ENCODE measurements at places on chromosomes 12 and 14. TPM values are rescaled to one million over a fixed set of nuclear protein-coding genes. Genes with fewer than 3 reads are reported as not detected.
A peak's percentile ranks its signal among the peaks of the same experiment; 100 is the strongest.

DNA sequence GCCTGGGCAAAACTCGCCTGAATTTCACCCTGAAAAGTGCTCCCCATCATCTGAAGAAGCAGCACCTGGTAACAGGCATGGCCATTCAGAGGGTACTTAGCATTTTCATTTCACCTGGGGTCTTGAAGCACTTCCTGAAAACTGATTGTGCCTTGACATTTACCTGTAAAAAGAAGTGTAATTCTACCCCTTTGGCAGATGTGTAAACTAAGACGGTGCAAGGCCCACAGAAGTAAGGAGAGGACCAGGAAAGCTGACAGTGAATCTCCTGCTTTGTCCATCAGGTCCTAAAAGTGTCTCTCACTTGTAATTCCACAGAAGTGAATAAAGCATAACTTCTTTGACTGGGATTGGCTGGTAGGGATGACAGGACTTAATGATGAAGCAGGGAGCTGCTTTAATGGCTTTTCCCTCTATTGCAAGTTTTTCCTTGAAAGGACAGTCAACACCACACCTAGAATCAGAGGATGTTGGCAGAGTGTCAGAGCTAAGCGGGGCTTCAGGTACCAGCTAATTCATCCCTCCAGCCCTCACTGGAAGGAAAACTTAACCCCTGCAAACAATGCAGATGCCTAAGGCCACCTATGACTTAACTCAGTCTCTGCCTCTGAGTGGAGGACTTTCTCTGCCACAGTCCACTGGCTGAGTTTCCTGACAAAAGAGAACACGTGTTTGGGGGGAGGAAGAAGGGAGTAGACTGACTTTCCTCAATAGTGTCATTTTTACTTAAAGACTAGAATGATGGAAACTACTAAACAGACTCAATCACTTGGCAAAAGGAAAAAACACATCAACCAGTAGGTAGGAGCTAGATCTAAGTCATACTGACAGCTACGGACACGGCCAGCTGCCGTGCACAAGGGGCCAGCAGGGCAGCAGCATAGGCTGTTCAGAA is 74.7 kb downstream of the NUAK1 start:
- no peaks in the 10 kb centered on the region for H3K27me3 ChIP-seq
- no peak overlapping the region for H3K4me3 ChIP-seq
- no peak overlapping the region for H3K27ac ChIP-seq
- H3K36me3 ChIP-seq, result peaks cover 6% of the 10 kb centered on the region

ITPK1 gene
- 61.1 TPM for polyA plus RNA-seq

- DNase-seq, result no peak
- H3K4me3 ChIP-seq, result no peak overlapping the region
- no peaks in the 10 kb centered on the region for H3K4me1 ChIP-seq
- H3K27me3 ChIP-seq, result no peaks in the 10 kb centered on the region
Observed at GRCh38 chr12:92290886-92291285, 145.2 kb upstream of the BTG1 start.

- H3K27ac ChIP-seq, result no peak overlapping the region
- no peaks in the 10 kb centered on the region for H3K27me3 ChIP-seq
- no peaks in the 10 kb centered on the region for H3K36me3 ChIP-seq
- no peak for DNase-seq
- H3K4me1 ChIP-seq, result no peaks in the 10 kb centered on the region
- no peak overlapping the region for H3K4me3 ChIP-seq
Observed at GRCh38 chr12:88381466-88381865, 198.8 kb downstream of the KITLG start.

DNA sequence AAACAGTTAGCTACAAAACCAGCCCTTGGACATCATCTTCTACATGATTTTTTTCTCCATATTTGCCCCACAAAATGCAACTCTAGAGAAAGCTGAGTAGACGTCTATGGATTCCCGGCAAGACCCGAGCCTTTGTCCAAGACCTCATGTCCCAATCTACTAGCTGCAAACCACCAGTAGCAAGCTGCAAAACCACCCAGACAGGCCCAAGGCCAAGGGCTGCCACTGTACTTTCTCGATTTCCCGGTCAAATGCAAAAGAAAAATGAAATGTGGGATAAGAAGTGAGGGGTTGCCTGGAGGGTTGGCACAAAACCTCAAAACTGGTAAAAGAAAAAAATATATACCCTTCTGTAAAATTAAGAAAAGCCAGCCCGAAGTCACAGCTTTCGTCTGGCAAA is 2.9 kb upstream of the SIX6 start:
- no peak overlapping the region for H3K27ac ChIP-seq
- DNase-seq, result no peak
- H3K27me3 ChIP-seq, result peaks cover 27% of the 10 kb centered on the region
- no peaks in the 10 kb centered on the region for H3K36me3 ChIP-seq
- no peak overlapping the region for H3K4me3 ChIP-seq

- H3K27me3 ChIP-seq, result no peaks in the 10 kb centered on the region
- no peak overlapping the region for H3K4me3 ChIP-seq
- no peak overlapping the region for H3K27ac ChIP-seq
- no peaks in the 10 kb centered on the region for H3K36me3 ChIP-seq
- no peak for DNase-seq
Observed at GRCh38 chr12:131871677-131872076, 22.7 kb upstream of the ULK1 start.

DNA sequence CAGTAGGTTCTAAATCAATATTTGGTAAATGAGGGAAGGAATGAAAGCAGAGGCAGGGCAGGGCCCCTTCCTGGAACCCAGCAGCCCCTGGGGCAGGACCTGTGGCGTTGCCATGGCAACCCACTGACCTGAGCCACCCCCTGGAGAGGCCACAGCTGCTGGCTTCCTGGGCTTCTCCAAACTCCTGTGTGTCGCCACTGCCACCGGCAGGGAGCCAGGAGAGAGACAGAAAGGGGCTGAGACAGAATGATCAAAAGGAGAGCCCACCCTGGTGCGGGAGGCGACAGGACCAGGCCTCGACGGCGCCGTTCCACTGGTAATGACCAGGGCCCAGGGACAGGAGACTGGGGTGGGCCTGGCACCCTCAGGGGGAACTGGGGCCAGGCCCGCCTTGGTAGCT is 18.2 kb downstream of the RFX4 start:
- H3K27ac ChIP-seq, result no peak overlapping the region
- H3K27me3 ChIP-seq, result no peaks in the 10 kb centered on the region
- H3K4me3 ChIP-seq, result no peak overlapping the region
- H3K4me1 ChIP-seq, result no peaks in the 10 kb centered on the region

NAV3 gene
- polyA plus RNA-seq, result 0.47 TPM

- H3K4me1 ChIP-seq, result no peaks in the 10 kb centered on the region
- peaks cover 19% of the 10 kb centered on the region for H3K36me3 ChIP-seq
- H3K4me3 ChIP-seq, result no peak overlapping the region
- H3K27me3 ChIP-seq, result no peaks in the 10 kb centered on the region
- H3K27ac ChIP-seq, result no peak overlapping the region
- DNase-seq, result no peak
Observed at GRCh38 chr12:124336742-124337520, 42.0 kb downstream of the RFLNA start.

REM2 gene
- 0.18 TPM for polyA plus RNA-seq

GALNT9 gene
- 0.21 TPM for polyA plus RNA-seq

DNA sequence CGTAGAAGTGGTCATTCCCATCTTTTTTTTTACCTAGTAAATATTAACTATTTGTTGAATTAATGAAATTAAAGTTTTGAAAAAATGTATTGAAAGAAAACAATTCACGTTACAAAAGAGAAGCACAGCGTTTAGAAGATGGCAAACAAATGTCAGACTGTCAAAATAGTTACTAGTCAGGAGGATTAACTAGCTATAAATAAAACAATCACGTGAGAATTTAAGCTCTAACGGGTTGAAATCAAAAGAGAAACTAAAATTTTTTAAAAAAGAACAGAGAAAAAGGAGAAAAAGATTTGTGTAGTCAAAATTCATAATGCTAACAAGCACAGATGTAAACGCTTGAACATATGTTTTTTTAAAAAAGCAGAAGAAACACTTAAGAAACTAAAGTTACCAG is 26.4 kb downstream of the DDHD1 start:
- H3K36me3 ChIP-seq, result no peaks in the 10 kb centered on the region
- H3K4me1 ChIP-seq, result peaks cover 10% of the 10 kb centered on the region

- no peaks in the 10 kb centered on the region for H3K36me3 ChIP-seq
- H3K27me3 ChIP-seq, result no peaks in the 10 kb centered on the region
- H3K4me1 ChIP-seq, result no peaks in the 10 kb centered on the region
- no peak for DNase-seq
- H3K4me3 ChIP-seq, result no peak overlapping the region
Observed at GRCh38 chr14:22380571-22381407, 208.2 kb downstream of the DAD1 start.

- H3K4me3 ChIP-seq, result no peak overlapping the region
- H3K27ac ChIP-seq, result no peak overlapping the region
- DNase-seq, result no peak
- H3K4me1 ChIP-seq, result peaks cover 3% of the 10 kb centered on the region
- H3K27me3 ChIP-seq, result no peaks in the 10 kb centered on the region
- H3K36me3 ChIP-seq, result no peaks in the 10 kb centered on the region
Observed at GRCh38 chr12:92511786-92512185, 191.0 kb upstream of the PLEKHG7 start.

- H3K27ac ChIP-seq, result no peak overlapping the region
- H3K36me3 ChIP-seq, result no peaks in the 10 kb centered on the region
- H3K4me1 ChIP-seq, result no peaks in the 10 kb centered on the region
- no peak overlapping the region for H3K4me3 ChIP-seq
Observed at GRCh38 chr14:22232933-22233332, 356.1 kb downstream of the DAD1 start.

FGD4 gene
- 1.1 TPM for polyA plus RNA-seq

- no peaks in the 10 kb centered on the region for H3K4me1 ChIP-seq
- no peak overlapping the region for H3K4me3 ChIP-seq
- no peak overlapping the region for H3K27ac ChIP-seq
- no peaks in the 10 kb centered on the region for H3K27me3 ChIP-seq
- H3K36me3 ChIP-seq, result no peaks in the 10 kb centered on the region
Observed at GRCh38 chr14:51455041-51455835, 196.5 kb upstream of the FRMD6 start.

GRCh38 chr12:108858311-108859074 is 1.1 kb upstream of the SSH1 start:
- peak overlapping the region; percentile 89 for H3K27ac ChIP-seq
- no peaks in the 10 kb centered on the region for H3K27me3 ChIP-seq
- H3K4me3 ChIP-seq, result peak overlapping the region; percentile 71
- H3K36me3 ChIP-seq, result no peaks in the 10 kb centered on the region

AHNAK2 gene
- 0.75 TPM for polyA plus RNA-seq

DNA sequence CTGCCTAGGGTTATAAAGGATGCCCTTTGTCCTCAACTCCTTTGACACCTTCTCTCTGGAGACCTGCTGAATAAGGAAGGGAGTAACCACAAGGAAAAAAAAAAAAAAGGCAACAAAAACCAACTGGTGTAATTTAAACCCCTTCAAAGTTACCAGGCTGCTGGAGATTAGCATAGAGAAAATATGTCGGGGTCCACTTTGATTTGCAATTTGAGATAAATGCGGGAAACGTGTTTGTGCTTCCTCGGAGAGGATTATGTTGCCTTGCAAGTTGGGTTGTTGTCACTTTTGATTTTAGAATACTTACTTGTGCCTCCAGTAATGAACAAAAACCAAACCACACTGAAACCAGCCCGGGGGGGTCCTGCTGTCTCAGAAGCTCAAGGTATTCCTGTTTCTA is 200.2 kb upstream of the MYL2 start:
- H3K4me3 ChIP-seq, result no peak overlapping the region
- no peaks in the 10 kb centered on the region for H3K36me3 ChIP-seq
- DNase-seq, result no peak
- no peaks in the 10 kb centered on the region for H3K27me3 ChIP-seq

DNA sequence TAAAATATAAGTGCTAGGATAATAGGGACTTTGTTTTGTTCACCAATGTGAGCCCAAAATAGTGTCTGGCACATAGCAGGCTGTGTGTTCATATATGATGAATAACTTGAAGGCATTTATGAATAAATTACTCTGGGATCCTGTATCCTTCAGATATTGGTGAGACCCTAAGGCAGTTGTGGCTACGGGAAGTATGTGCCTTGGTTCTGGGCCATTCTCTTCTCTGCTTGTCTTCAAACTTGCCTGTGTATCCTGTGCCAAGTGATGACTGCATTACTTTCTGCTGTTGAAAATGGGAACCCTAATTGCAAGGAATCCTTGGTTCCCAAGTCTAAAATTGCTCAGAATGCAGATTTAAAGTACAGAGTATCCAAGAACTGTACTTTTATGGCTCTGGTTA is 67.6 kb upstream of the KTN1 start:
- no peak overlapping the region for H3K4me3 ChIP-seq
- H3K27me3 ChIP-seq, result no peaks in the 10 kb centered on the region
- H3K4me1 ChIP-seq, result peaks cover 3% of the 10 kb centered on the region
- H3K27ac ChIP-seq, result no peak overlapping the region
- no peaks in the 10 kb centered on the region for H3K36me3 ChIP-seq

- no peak overlapping the region for H3K27ac ChIP-seq
- peaks cover 6% of the 10 kb centered on the region for H3K36me3 ChIP-seq
- H3K4me3 ChIP-seq, result no peak overlapping the region
- H3K27me3 ChIP-seq, result no peaks in the 10 kb centered on the region
Observed at GRCh38 chr14:35193161-35193560, 70.8 kb downstream of the PRORP start.

DNA sequence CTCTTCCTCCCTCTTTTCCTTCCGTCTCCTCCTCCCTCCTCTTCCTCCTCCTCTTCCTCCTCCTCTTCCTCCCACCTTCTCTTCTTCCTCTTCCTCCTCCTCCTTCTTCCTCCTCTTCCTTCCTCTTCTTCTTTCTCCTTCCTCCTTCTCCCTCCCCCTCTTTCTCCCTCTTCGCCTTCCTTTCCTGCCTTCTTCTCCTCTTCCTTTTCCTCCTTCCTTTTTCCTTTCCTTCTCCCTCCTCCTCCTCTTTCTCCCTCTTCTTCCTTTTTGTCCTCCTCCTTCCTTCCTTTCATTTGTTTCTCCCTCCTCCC is 36.0 kb downstream of the MEG3 start:
- H3K4me1 ChIP-seq, result no peaks in the 10 kb centered on the region
- no peaks in the 10 kb centered on the region for H3K36me3 ChIP-seq
- H3K27me3 ChIP-seq, result no peaks in the 10 kb centered on the region
- no peak for DNase-seq
- no peak overlapping the region for H3K4me3 ChIP-seq
- H3K27ac ChIP-seq, result no peak overlapping the region

EXOC3L4 gene
- polyA plus RNA-seq, result 0.12 TPM

DNA sequence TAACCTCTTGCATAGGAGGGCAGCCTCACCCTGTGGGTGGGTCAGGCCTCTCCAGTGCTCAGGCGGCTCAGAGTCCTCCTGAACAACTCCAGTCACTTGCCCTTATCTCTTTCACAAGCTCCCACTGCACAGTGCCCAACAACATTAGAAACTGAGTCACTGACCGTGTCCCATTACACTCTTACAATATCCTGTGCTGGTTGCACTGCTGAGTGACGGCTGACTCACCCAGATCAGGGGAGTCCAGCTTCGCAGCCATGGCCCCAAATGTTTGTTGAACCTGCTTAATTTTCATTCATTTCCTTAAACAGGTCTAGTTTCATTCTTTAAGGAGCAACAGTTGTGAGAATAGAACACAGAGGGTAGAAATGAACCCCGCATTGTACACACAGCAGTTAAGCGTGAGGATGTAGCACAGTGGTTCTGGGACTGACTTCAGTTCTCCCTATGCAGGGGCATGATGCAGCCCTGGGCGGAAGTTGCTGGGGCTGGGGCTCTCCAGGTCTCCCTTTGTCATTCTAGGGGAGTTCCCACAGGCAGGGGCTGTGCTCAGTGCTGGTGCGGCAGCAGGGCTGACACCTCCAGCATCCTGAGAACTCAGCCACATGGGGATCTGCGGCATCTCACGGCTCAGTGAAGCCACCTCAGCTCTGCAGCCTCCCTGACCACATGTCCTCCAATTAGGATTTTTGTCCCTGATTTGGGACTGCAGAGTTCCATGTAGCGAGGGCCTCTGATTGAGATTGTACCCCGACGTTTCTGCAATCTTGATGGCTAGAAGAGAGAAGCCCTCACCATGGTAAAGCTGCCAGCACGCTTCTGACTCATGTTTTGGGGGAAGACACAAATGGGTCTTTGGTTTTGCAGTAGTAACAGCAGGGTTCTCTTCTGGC is 16.1 kb downstream of the GPR68 start:
- peaks cover 68% of the 10 kb centered on the region for H3K36me3 ChIP-seq
- no peak overlapping the region for H3K27ac ChIP-seq
- H3K27me3 ChIP-seq, result no peaks in the 10 kb centered on the region
- DNase-seq, result no peak
- no peaks in the 10 kb centered on the region for H3K4me1 ChIP-seq
- no peak overlapping the region for H3K4me3 ChIP-seq

All from psoas muscle (tissue), 8 donors.